ENCODE measurements at places on chromosomes 4 and X.
A peak's percentile ranks its signal among the peaks of the same experiment; 100 is the strongest.

GRCh38 chrX:48531358-48531959 is 8.1 kb upstream of the TBC1D25 start:
- DNase-seq: peak; percentile 52

- DNase-seq: peak; percentile 8
These were observed 46.9 kb upstream of the TAB3 start for GRCh38 chrX:30935985-30936384.

GRCh38 chr4:152041295-152041694 is 280.5 kb upstream of the GATB start:
- no peak for DNase-seq

DNA sequence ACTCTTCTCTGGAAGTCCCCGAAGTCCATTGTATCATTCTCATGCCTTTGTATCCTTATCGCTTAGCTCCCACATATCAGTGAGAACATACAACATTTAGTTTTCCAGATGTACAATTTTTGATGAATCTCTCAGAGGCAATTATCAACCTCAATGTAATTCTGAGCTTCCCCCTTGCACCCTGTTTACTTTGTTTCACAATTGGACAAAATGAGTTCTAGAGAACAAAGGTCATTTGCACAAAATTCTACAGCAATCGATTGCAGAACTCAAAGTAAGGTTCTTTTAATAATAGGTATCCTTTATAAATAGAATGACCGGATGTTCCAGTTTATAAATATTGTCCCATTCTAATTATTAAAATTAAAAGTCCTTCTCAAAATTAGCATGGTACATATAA is 79.3 kb downstream of the SLC16A2 start:
- DNase-seq: no peak

DNA sequence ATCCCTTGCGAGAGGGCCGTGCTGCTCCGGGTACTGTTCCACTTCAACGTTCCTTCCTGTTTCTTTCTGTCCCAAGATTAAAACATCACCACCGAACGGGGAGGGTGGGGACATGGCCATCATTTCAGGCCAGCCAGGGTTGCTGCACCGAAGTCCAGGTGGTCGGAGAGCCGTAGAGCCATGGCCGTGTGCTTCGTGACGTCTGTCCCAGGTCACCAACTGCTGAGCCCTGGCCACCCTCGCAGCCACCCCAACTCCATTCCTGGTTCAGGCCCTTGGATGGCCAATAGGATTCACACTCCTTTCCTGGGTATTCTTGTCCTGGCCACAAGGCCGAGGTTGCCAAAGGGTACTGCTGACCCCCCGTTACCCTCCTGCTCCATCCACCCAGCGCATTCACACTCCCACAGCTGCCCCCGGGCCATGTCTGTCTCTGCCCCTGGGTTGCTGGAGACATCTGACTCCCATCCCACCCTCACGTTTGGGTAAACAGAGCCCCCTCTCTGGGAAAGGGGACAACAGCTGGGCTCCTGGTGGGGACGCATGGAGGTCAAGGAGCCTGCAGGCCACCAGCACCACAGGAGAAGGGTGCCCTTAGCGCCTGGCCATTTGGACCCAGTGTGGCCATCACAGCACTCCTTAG is 103.2 kb downstream of the HMX1 start:
- no peak for DNase-seq

GRCh38 chr4:26930964-26931363 is 70.3 kb downstream of the STIM2 start:
- no peak for DNase-seq

GRCh38 chr4:136643416-136643815 is 888.9 kb downstream of the PCDH18 start:
- DNase-seq: no peak

Measured in suppressor macrophage (primary cell).